Activated naive CD4-positive, alpha-beta T cell treated with Interleukin-2 at 50 U/mL for 16 hours (primary cell): ENCODE measurements at places on chromosomes 7 and 10.

GRCh38 chr7:67896721-67897120, 900.1 kb downstream of the TYW1 start:
- no peak for DNase-seq

DNA sequence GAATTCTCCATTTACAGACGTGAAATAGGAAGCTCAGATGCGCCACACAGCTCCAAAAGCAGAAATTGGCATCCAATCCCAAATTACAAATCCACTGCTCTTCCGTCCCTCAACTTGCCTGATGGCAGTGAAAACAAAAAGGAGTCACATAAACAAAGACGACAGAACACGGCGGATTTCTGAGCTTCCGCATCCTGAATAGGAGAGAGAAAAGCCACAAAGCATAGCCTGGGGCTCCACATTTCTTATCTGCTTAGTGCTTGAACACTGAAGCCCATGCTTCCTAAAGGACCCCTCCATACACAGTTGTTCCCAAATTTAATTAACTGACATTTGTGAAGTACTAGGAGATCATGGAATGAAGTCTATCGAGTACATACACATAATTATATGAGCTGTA, 32.6 kb downstream of the BEND7 start:
- no peak for DNase-seq

- no peak for DNase-seq
Observed at GRCh38 chr7:341841-342638, 52.1 kb downstream of the FOXL3 start.

- no peak for DNase-seq
Observed at GRCh38 chr7:130037703-130038102, 13.5 kb downstream of the ZC3HC1 start.

DNA sequence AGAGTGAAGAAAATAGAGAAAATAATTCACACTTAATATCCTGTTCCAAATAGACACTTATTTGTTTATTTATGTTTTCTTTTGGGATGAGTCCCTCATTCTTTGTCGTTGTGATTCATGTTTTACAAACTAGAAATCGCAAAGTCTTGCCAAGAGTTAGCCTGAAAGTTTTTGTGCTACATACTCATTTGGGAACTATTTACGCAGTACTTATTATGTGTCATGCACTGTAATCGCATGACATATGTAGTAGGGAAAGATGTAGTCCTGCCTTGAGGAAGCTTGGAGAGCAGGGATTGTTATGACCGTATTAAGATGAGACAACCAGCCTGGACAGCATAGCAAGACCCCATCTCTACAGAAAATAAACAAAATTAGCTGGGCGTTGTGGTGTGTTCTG, 189.3 kb downstream of the ABCA13 start:
- DNase-seq: no peak

DNA sequence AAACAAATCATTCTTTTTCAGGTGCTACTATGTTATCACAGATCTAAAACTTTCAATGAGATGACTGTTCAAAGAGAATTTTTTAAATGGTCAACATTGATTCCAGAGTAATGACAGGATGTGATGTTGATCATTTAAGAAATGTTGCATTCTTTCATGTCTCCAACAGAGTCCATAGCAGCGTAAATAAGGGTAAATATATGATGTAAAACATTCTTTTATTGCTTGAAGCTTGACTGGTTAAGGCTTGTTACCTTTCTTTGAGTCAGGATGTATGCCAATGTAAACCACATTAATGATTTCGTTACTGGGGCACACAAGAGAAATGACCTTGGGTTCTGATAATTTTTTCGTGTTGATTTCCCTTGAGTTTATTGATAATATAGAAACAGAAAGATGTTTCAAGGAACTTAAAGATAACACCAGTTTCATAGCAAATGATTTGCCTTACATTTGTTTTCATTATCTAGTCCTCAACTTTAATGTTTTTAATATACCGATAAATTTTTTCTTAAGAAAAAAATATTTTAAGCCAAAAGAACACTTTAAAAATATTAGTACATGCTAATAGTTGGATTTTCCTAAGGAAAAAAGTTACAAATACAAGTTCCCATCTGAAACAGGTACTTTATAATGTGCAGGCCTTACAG, 3.5 kb downstream of the STK17A start:
- no peak for DNase-seq

DNA sequence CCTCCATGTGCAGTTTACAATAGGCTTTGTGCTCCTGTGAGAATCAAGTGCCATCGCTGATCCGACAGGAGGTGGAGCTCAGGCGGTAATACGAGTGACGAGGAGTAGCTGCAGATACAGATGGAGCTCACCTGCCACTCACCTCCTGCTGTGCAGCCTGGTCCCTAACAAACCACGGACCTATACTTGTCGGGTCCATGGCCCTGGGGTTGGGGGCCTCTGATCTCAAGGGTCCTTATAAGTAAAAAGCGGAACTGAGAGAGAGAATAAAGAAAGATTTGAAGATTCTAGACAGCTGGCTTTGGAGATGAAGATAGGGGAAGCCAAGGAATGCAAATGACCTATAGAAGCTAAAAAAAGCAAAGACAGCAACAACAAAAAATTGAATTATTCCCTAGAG, 130.6 kb downstream of the PLXDC2 start:
- no peak for DNase-seq

DNA sequence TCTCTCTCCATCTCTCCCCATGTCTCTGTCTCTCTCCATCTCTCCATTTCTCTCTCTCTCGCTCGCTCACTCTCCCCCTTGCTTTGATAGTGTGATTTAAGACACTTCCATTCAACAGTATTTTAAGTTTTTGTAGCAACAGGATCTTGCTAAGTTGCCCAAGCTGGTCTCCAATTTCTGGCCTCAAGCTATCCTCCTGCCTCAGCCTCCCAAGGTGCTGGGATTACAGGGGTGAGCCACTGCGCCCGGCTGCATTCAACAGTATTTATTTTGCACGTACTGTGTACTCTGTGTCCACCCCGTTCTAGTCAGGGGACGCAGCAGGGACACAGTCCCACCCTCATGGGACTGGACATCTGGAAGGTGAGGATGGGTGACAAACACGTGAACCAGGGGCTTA, 14.4 kb upstream of the PDGFA start:
- no peak for DNase-seq

GRCh38 chr7:150849204-150849775, 3.0 kb upstream of the AOC1 start:
- no peak for DNase-seq

- no peak for DNase-seq
Observed at GRCh38 chr7:159137906-159138305, 6.8 kb downstream of the VIPR2 start.

DNA sequence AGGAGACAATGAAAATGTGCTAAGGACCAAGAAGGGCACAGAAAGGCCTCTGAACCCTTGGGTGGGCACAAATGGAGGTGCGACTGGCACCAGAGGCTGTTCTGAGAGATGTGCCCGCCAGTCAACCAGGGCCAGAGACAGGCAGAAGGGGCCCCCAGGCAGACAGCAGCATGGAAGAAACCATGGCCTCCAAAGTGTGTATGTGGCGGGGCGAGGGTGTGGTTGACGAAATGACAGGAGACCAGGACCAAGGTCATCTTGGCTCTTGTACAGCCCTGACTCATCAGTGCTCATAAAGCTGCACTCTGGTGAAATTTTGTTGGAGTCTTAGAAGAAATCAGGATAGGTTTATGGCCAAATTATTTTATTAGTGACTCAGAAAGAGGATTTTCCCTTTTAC, 4.0 kb upstream of the MRPS24 start:
- no peak for DNase-seq

- DNase-seq: no peak
Observed at GRCh38 chr10:95767884-95768556, 12.1 kb downstream of the ENTPD1 start.
